ENCODE measurements at places on chromosomes 6 and 20.

GRCh38 chr6:156848123-156848522 lies 70.9 kb downstream of the ARID1B start:
- DNase-seq: no peak

GRCh38 chr6:71446470-71446869 lies 157.9 kb downstream of the OGFRL1 start:
- no peak for DNase-seq

GRCh38 chr20:23889775-23890187 lies 10.2 kb upstream of the CST5 start:
- peak; percentile 63 for DNase-seq

DNA sequence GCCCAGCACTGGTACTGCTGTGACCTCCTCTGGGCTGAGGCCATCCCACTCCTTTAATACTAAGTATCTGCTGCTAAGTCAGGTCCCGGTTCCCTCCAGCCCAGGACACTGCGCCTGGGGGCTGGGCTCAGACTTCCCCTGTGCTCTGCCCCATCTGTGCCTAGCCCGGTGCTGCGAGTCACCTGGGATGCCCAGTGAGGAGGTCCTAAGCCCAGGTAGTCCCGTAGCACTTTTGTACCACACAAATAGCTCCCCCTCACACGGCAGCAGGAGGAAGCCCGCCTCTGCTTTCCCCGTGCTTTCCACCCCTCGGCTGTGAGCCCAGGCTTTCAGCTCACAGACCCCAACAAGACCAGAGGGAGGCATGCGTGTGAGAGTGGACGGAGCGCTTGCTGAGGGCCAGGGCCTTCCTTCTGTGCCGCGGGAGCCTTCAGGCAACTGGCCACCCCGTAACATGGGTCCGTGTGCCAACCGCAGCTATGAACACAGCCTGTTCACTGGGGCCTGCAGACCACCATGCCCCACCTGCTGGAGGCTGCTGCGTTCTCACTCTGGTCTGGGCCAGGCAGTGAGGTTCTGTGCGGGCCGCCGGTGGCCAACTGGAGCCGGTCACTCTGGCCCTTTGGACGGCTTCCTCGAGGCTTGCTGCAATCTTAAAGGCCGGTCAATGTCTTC lies 79.9 kb upstream of the MPC1 start:
- DNase-seq: no peak

GRCh38 chr6:44967481-44967880 lies 360.6 kb upstream of the RUNX2 start:
- no peak for DNase-seq

GRCh38 chr6:71088166-71088565 lies 131.3 kb upstream of the B3GAT2 start:
- no peak for DNase-seq

GRCh38 chr6:42041481-42042053 lies 8.8 kb upstream of the TAF8 start:
- no peak for DNase-seq

DNA sequence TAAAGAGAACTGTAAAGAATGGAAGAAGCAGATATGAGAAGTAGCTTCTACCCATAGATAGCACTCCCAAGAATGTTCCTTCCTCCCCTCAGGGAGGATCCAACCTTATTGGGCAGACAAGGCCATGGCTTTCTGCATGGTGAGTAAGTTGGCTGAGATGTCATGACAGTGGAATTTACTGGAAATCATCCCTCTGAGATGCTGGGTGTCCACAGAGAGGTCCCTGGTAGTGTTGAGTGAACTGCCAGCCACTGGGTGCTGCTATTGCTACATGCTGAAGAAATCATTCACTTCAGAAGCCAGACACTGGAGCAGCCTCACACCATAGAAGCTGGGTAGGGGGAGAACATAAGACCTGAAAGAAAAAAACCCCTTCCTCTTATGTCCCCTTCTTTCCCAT lies 46.4 kb upstream of the FERMT1 start:
- no peak for DNase-seq

DNA sequence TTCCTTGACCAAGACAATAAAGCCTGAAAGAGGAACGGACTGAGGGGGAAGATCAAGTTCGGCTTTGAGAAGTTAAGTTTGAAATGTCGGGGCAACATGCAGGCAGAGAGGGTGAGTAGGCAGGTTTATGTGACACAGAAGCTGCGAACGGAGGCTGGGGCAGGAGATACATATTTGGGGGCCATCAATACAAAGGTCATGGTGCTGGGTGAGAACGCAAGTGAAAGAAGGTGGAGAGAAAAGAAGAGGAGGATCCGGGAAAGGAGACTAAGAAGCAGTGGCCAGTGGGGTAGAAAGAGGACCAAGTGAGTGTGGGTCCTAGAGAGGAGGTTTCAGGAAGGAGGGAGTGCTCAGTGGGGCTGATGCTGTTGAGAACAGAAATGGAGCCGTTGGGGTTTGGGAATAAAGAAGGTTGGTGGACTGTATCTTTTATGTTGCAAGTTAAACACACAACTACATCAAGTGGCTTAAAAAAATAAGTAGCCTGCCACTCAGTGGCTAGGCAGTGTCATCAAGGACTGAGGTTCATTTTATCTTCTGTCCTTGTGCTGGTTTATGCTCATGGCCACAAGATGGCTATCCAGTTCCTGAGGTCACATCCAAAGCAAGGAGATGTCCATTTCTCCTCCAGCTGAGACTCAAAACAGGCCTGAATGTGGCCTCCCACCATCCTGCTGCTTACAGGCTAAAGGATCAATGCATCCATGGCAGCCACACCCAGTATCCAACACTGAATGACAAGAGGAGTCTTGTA lies 1.7 kb upstream of the BLCAP start:
- no peak for DNase-seq

DNA sequence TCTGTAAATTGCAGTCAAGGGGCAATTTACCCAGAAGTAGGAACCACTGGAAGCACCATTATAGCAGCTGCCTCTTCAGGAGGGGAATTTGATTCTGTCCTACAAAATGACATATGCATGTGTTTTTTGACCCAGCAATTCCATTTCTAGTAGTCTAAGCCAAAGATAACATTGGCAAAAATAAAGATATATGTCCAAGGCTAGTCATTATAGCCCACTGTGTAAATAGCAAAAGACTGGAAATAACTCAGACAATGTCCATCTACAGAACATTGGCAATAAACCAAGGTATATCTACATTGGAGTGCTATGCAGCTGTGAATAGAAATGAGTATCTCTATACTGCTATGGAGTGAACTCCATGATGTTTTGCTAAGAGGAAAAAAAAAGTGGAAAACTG lies 12.5 kb upstream of the PANK2 start:
- DNase-seq: no peak

DNA sequence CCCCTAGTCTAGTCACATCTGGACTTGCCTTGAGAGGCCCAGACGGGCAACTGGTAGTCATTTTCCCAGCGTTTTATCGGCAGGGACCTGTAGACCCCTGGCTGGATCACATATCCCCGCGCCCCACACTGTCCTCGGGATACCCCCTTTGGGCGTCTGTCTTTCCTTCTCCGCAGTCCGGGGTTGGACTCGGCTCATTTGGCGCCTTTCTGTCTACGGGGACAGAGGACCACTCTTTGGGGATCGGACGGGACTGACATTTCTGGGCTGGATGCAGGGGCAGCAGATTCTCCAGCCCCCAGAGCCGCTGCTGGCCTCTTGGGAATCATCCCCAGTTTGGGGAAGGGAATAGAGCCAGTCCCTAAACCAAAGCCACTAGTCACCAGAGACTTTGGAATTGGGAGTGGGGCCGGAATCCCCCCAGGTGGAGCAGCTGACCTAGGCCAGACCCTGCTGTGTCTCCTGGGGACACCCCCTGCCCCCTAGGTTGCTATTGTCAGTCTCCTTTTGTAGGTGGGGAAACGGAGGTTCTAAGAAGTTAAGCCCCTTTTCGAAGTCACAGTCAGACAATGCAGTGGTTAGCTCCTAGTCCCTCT lies 734 bp downstream of the FAM110A start:
- DNase-seq: no peak

DNA sequence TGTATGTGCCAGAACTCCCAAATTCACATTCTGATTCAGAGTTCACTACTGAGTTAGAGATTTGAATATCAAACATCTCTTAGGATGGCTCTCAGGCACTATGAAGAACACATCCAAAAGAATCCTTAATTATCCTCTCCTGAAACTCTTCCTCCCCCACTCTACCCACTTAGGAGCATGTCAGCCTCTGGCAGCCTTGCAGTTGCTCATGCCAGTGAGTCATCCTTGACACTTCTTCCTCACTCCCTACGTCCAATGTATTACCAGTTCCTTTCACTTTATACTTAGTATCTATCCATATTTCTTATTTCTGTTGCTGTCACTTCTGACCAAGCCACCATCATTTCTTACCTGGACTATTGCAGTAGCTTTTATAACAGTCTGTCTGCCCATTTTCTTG lies 192.0 kb upstream of the IMPG1 start:
- DNase-seq: no peak

DNA sequence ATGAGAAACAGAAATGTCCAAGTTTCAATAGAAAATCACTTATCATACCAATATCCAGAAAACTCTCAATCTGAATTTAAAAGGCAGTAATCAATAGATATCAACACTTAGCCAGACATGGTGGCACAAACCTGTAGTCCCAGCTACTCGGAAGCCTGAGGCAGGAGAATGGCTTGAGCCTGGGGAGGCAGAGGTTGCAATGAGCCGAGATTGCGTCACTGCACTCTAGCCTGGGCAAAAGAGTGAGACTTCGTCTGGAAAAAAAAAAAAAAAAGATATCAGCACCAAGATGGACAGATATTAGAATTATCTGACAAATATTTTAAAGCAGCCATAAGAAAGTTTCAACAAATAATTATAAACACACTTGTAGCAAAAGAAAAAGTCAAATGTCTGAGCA lies 47.0 kb downstream of the TCP11 start:
- DNase-seq: no peak

GRCh38 chr20:2693286-2694007 lies 867 bp downstream of the EBF4 start:
- DNase-seq: peak; percentile 5

- no peak for DNase-seq
Measured at GRCh38 chr6:136826216-136826615, 3.8 kb downstream of the PEX7 start.

DNA sequence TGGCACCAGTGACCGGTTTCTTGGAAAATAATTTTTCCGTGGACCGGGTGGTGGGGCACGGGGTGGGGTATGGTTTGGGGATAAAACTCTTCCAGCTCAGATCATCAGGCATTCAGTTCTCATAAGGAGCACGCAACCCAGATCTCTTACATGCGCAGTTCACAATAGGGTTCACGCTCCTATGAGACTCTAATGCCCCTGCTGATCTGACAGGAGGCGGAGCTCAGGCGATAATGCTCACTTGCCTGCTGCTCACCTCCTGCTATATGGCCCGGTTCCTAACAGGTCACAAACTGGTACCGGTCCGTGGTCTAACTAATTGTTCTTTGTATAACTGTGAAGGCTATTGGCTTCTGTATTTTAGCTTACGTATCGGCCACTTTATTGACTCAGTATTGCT lies 51.7 kb downstream of the VSTM2L start:
- DNase-seq: no peak

- no peak for DNase-seq
Measured at GRCh38 chr6:97705568-97705967, 422.6 kb upstream of the MMS22L start.

DNA sequence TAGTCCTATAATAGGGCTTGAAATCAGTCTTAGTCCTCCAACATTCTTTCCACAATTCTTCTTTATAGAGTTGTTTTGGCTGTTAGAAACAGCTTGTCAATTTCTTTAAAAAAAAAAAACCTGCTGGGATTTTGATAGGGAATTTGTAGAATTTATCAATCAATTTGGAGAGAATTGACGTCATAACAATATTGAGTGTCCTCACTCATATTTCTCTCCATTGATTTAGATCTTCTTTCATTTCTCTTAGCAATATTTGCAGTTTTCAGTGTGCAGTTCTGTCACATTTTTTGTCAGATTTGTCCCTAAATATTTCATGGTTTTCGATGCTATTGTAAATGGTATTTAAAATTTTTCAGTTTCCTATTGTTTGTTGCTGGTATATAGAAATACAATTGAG lies 5.3 kb upstream of the LINC00237 start:
- DNase-seq: no peak

DNA sequence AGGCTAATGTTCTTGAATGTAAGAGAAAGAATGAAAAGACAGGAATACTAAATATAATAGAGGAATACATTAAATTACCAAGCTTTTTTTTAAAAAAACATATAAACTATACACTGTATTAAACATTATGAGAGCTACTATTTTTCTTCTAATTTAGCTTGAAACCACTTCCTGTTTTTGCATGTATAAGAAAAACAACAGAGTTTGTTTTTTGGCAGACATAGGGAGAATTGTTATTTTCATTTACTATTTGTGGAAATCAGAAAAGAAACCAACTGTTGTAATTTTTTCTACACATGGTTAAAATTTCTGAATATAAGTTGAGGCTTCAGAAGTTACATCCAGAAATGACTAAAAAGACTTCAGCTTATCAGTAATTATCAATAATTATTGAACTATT lies 991.8 kb upstream of the GJE1 start:
- DNase-seq: no peak

DNA sequence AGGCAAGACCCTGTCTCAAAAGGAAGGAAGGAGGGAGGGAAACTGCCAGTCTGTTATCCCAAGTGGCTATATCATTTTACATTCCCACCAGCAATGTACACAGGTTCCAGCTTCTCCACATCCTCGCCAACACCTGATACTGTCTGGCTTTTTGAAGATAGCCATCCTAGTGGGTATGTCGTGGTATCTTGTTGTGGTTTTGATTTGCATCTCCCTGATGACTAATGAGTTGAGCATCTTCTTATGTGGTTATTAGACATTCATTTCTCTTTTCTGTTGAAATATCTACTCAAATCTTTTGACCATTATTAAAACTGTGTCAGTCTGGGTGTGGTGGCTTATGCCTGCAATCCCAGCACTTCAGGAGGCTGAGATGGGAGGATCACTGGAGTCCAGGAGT lies 47.9 kb upstream of the ARID1B start:
- DNase-seq: no peak

DNA sequence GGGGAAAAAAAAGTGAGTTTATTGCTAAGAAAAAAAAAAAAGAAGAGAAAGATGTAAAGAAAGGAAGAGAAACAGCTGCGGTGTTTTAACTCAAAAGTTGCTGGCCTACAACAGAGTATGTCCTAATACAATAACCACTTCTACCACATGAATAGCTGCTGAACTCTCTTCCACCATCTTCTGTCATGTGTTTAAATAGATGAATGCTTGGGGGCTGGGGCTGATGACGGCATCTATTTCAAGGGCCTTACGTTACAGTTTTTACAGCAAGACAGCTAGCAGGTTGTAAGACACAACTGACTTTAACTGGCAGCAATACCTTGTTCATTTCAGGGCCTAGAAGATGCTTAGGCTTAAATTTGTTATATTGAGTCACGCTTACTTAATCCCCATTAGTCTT lies 50.4 kb downstream of the MAP3K7 start:
- DNase-seq: no peak

Data from NCI-H1092 (cell line).